ENCODE measurements at places on chromosomes 12 and 14. TPM values are rescaled to one million over a fixed set of nuclear protein-coding genes. Genes with fewer than 3 reads are reported as not detected.

BCL2L14 gene
- not detected for total RNA-seq

NTS gene
- not detected for total RNA-seq

DNA sequence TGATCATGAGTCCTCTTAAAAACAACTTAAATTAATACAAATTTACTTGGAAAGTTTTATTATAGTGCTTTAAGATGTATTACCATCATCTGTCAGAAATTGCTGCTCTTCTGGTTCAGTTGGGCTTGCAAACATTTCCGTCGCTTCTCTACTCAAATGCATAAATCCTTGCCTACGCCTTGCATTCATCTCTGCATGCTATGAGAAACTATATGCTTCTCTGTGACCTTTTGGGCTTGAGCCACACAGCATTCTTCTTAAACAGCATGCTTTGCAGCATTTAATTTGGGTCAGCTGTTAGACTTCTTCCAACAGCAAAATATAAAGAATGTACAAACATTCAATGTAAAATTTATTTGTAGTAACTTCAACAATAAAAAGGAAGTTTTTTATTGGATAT is 305.7 kb upstream of the FLRT2 start:
- H3K27ac ChIP-seq, result no peak overlapping the region
- no peaks in the 10 kb centered on the region for H3K36me3 ChIP-seq
- no peak for DNase-seq
- no peaks in the 10 kb centered on the region for H3K4me1 ChIP-seq
- no peak overlapping the region for H3K4me3 ChIP-seq

SCNN1A gene
- 0.30 TPM for total RNA-seq

GRCh38 chr14:105271224-105271890 is 23.0 kb downstream of the BTBD6 start:
- peaks cover 3% of the 10 kb centered on the region for H3K36me3 ChIP-seq
- H3K4me1 ChIP-seq, result peaks cover 14% of the 10 kb centered on the region
- H3K27me3 ChIP-seq, result no peaks in the 10 kb centered on the region
- H3K4me3 ChIP-seq, result no peak overlapping the region
- no peak for DNase-seq

GRCh38 chr14:88799522-88799921 is 6.8 kb upstream of the EML5 start:
- no peaks in the 10 kb centered on the region for H3K36me3 ChIP-seq
- H3K4me3 ChIP-seq, result no peak overlapping the region
- no peaks in the 10 kb centered on the region for H3K4me1 ChIP-seq
- H3K27me3 ChIP-seq, result no peaks in the 10 kb centered on the region

OAS2 gene
- 2.2 TPM for total RNA-seq

GRCh38 chr14:63421226-63421625 is 102.5 kb upstream of the GPHB5 start:
- peaks cover 8% of the 10 kb centered on the region for H3K4me1 ChIP-seq
- no peak for DNase-seq
- no peak overlapping the region for H3K27ac ChIP-seq

GRCh38 chr12:43937947-43938346 is 102.1 kb downstream of the TMEM117 start:
- H3K27me3 ChIP-seq, result no peaks in the 10 kb centered on the region
- peaks cover 5% of the 10 kb centered on the region for H3K4me1 ChIP-seq
- H3K36me3 ChIP-seq, result no peaks in the 10 kb centered on the region
- no peak overlapping the region for H3K27ac ChIP-seq
- no peak for DNase-seq
- H3K4me3 ChIP-seq, result no peak overlapping the region

CIDEB gene
- total RNA-seq, result 1.7 TPM
